DMS79 (cell line): ENCODE measurements at places on chromosomes 13 and 19.

- no peak for DNase-seq
Observed at GRCh38 chr19:9362905-9363304, at the start of gene ZNF177. Gene ZNF177, plus strand, starts transcription at chr19:9363013. Its CDS starts 15,299 bp downstream, at chr19:9378312.

- DNase-seq = no peak
Observed at GRCh38 chr19:18486746-18487145, 35.1 kb downstream of the ELL start.

- DNase-seq = peak; percentile 71
Observed at GRCh38 chr13:48585456-48585840, 52.6 kb upstream of the RCBTB2 start.

DNA sequence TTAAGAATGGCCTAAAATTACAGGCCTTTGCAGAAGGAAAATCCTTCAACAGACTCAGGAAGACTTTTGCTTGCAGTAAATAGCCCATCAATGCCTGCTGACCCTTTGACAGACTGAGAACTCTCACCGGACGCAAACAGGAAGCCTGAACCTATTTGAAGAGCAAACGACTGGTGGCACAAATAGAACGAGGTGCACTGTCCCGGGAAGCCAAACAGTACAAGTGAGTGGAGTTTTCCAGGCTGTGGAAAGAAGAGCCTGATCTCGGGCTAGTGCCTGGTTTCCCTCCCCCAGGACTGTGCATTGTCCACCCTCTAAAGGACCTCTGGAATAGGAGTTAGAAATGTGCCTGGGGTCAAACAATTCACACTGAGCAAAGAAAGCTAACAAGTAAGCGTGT lies 165.5 kb downstream of the FGF14 start:
- DNase-seq = no peak

DNA sequence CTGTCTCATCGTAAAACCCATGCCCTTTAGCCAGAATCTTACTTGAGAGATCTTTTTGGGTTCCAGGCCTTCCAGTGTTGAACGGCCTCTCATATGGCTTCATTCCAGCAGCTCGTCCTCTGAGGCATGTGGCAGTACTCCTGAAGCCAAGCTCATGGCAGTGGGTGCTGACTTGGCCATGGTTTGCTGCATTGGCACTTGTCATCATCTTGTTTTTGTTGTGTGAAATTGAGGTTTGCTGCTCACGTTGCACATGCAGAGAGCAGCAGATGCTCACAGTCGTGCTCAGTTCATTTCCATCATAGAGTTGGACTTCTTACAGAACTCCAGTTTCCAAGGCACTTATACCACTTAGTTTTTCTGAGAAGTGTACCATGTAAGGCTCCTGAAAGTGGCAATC lies 14.9 kb downstream of the TEX29 start:
- peak; percentile 36 for DNase-seq

DNA sequence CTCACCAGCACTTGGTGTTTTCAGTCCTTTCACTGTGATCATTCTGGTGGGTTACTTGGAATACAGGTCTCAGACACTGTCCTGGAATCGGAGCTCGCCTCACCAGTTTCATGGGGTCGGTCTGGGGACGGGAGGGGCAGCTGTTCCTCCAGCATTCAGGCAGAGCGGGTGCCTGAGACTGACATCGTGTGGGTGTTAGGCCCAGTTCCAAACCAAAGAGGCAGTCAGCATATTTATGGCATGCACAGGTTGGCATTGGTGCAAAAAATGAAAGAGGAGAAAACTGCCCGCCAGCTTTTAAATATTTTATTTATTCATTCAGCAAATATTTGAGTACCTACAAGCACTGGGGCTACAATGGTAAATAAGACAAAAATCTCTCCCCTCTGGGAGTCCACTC lies 20.1 kb downstream of the PLEKHF1 start:
- DNase-seq = no peak

DNA sequence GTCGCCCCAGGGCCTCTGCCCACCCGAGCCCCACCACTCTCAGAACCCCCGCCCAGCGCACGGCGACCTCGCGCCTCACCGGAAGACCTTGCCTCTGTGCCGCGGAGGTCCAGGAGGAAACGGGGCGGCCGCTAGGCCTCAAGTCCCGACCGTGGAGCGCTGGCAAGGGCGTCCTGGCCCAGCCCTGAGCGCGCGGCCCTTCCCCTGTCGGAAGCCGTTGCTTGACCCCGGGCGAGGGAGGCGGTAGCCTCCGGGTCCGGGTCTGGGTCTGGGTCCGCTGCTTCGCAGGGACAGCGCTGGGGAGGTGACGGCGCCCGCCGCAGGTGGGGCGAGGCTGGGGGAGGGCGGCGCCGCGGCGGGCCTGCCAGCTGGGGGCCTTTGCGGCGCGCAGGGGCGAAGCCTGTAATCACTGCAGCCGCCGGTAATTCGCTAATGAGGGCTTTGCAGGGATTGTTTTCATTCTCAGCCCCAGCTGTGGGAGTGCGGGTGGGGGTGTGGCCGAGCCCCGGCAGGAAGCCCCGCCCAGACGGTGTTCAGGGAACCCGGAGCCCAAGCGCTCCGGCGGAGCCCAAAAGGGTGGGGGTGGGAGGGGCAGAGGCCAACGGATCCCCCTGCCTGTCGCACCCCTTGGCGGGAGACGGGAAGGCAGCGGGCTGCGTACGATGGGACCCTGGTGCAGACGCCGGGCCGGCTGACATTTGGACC lies 8.6 kb downstream of the C19orf25 start:
- DNase-seq = no peak

DNA sequence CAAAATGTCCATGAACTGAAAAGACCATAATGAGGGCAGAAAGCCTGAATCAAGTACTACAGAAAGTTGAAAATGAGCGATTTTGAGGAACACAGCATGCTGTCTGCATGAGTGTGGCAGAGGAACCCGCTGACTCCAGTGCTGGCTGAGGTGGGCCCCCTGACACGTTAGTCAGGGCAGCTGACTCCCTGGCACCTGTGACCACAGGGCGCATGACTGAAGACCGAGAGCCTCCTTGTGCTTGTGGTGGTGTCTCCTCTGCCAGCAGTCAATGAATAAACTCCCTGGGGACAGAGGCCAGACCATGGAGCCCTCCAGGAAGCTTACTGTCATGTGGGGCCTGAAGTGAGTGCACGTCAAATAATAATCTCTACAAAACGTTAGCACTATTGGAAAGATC lies 38.4 kb upstream of the VSTM2B start:
- DNase-seq = peak; percentile 13

DNA sequence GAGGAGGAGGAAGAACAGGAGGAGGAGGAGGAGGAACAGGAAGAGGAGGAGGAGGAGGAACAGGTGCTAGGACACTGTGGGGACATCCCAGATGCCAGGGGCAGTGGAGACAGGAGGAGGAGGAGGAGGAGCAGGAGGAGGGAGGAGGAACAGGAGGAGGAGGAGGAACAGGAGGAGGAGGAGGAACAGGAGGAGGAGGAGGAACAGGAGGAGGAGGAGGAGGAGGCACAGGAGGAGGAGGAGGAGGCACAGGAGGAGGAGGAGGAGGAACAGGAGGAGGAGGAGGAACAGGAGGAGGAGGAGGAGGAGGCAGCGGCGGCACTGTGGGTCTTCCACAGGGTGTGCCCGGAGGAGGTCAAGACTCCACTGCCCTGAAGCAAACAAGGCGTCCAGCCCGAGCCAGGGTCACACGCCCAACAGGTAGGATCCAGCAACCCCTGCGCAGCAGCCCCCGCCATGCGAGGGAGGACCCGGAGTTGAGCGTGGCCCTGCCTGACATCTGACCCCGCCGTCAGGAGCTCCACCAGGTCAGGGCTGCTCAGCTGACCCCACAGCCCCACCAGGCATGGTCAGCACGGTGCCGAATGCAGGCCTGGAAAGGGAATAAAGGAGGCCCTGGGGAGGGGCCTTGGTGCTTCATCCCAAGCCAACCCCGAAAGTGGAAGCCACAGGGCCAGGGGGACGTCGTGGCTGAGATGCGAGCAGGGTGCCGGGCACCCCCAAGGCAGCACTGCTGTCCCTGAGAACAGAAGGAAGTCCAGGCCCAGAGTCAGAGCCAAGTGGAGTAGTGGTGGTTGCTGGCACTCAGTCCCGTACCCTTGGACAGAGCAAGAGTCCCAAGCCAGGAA lies 9.2 kb downstream of the SBNO2 start:
- no peak for DNase-seq
